Right forelimb (tissue), 1 donor: ENCODE measurements at places on chromosomes 6 and 20.

- DNase-seq = no peak
Observed at GRCh38 chr6:11805259-11806053, 26.9 kb upstream of the ADTRP start.

- DNase-seq = no peak
Observed at GRCh38 chr20:16187956-16188616, 385.2 kb downstream of the KIF16B start.

DNA sequence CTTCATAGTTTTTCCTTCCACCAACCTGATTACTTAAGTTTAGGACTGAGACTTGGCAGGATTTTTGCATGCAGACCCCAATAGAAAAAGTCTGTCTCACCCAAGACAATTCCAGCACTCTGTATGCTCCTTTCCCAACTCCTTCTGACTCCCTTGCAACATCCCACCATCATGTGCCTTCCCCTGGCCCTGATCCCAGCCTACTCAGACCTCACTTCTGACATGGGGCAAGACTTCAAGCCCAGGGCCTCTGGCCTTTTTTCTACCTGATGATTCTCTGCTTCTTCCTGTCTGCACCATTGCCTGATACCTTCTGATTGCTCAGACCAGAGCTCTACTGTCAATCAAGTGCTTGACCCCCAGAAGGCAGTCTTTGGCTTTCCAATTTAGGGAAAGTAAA is 96.6 kb downstream of the HAO1 start:
- no peak for DNase-seq

DNA sequence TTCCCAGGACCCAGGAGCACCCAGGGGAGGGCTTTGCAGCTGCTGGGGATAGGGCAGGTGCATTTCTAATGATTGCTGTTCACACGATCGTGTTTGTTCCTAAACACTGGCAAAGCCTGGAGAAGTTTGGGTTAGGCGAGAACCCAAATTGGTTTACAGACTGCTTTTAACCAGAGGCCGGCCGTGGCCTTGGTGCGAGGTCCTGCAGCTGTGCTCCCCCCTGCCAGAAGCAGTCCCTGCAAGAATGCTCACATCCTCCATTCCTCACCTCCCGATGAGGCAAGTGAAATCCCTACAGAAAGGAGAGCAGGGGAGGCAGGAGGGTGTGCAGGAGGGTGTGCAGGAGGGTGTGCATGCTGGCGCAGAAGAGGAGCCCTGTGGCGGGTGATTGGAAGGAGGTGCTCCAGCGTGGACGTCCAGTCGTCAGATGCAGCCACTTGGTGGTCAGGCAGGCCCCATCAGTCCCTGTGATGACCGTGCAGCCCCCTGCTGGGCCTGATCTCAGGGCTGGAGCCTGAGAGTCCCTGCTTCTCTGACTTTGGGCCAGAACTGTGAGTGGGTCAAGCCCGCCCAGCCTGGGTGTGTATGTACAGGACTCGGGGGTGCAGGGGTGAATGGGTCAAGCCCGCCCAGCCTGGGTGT is 55.7 kb upstream of the FRMD1 start:
- peak; percentile 34 for DNase-seq

- no peak for DNase-seq
Observed at GRCh38 chr6:13026557-13026956, 301.8 kb downstream of the TBC1D7 start.

DNA sequence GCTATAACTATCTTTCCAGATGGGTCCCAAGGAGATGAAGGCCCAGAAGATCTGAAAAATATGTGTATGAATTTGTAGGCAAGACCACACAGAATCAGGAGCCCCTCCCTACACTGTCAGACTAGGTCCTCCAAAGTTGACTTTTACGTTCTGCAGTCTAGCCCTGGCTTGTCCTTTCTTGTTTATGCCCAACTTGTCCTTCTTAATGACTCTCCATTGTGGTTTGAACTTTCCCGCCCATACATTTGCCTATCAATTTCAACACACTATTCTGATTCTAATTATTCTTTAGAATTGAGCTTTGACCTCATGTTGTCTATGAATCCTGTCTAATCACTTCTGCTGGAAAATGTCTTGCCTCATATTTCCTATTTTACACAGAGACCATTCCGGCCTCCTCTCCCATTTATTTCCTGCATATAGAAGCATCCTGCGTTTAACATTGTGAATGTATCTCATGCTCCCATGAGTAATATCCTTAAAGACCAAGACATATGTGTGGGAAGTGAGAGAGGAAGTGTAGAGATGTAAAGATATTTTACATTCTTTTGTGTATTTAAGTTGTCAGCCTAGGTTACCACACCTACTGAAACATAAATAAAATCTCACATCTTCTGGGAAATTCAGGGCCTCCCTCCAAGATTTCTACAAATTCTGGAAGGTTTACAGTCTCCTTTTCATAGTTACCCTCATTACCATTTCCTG is 348.3 kb downstream of the BCKDHB start:
- DNase-seq = no peak

GRCh38 chr6:114125576-114125975 is 154.6 kb upstream of the HDAC2 start:
- no peak for DNase-seq

DNA sequence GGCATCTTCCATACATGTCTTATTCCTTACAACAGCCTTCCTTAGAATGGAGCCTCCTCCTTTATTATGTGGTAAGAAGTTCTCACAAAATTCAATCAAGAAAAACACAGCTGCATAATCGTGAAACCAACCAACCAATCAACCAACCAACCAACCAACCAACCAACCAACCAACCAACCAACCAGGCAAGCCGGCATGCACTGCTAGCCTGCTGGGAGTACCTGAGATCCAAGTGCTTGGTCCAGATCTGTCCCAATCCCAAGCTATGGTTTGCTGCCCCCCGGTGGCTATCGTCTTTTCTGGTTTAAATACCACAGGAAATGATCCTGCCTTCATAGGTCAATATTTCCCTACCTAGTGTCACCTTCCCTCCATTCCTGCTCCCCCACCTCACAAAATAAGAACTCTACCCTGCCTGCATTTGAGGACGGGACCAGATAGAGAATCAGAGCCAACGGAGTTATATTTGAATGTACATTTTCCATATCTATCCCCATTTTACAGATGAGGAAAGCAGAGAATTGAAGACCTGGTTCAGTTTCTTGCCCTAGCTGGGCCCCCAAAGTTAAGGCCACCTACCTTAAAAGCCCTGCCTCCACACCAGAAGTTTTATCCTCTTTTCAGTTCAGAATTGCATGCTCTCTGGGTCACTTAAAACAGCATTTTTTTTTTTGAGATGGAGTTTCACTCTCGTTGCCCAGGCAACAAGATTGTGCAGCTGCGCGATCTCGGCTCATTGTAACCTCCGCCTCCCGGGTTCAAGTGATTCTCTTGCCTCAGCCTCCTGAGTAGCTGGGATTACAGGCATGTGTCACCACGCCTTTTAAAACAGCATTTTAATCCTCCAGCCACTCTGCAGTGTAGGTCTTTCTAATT is 27.1 kb downstream of the RAB44 start:
- no peak for DNase-seq

- DNase-seq = no peak
Observed at GRCh38 chr6:92354270-92354829, 1065.0 kb downstream of the EPHA7 start.

DNA sequence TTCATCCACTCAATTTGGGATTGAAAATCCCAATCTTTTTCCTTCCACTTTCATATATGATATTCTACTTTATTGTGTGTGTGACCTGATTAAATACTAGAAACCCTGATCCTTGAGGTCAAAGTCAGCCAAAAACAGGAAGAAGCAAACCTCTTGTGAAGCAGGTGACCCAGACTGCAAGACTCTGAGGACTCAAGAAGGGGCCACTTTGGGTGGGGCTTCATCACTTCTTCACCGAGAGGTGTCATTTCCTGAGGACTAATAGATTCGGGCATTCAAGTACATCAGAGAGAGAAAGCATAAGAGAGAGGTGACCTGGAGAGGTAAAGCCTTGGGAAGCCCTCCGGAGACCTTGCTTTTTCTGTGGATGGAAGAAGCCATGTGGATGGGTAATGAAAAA is 129.0 kb downstream of the CFAP61 start:
- no peak for DNase-seq

GRCh38 chr6:160259598-160259997 is 977 bp upstream of the SLC22A2 start:
- DNase-seq = no peak

GRCh38 chr6:124699038-124699437 is 263.2 kb upstream of the RNF217 start:
- DNase-seq = no peak

- DNase-seq = no peak
Observed at GRCh38 chr6:5765141-5765760, 241.5 kb downstream of the NRN1 start.

- DNase-seq = no peak
Observed at GRCh38 chr6:81144346-81144745, 608.1 kb downstream of the TENT5A start.

- DNase-seq = no peak
Observed at GRCh38 chr6:30857549-30857948, 26.8 kb upstream of the DDR1 start.

DNA sequence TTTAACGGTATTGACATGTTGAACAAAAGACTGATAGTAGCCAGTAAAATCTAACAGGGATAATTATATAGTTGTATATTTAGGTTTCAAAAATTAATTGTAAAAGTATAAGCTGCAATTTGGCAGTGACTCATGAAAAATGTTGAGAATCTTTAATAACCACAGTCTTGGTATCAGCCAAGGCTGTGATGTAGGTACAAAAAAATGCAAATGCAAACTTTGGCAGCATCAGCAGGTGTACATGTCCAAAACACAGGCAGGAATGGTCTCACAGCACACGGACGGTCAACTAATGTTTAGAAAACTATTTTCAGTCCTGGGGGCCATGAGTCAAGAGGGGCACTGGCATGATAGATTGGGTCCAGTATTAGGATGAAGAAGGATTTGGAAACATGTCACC is 58.5 kb upstream of the BEND3 start:
- DNase-seq = no peak

DNA sequence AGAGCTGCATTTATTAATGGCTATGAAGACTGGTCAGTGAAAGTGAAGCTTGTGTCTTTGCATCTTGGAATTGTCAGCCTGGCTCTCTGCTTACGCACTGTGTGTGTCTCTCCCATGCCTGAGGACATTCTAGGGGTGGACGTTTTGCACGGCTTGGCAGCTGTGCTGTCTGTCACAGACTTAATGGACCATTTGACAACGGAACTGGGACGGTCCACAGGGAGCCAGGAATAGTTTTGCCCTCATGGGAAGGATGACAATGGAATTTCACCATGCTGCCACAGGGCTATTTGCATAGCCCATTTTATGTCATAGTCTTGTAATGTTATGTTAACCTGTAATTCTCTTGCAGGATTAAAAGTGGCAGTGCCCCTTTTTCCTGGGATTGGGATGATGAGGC is 44.7 kb downstream of the OR2B6 start:
- no peak for DNase-seq
